Left lung (tissue), 14 donors: ENCODE measurements at places on chromosomes 2 and 18.

DNA sequence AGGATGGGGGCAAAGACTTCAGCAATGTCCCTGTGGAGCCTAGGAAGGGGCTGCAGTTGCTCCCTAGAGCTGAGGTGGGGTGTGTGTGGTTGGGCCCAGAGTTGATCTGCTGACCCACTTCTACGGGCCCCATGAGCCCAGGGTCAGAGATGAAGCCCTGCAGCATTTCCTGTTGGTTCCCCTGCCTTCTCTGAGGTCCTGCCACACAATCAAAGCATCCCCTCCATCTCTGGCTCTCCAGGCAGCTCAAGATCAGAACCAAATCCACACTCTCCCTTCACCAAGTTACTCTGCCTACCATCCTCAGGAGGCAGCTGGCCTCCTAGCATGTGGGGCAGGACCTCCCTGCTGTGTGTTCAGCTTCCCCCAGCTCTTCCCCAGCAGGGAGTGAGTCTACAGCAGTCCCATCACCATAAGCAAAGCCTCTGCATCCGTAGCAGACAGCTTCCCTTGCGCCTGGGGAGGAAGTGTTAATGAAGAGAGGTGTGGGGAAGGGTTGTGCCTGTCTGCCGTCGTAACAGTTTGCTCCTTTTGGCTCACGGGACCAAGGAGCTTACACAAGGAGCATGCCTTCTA is 26.9 kb downstream of the TMEM247 start:
- DNase-seq: no peak

DNA sequence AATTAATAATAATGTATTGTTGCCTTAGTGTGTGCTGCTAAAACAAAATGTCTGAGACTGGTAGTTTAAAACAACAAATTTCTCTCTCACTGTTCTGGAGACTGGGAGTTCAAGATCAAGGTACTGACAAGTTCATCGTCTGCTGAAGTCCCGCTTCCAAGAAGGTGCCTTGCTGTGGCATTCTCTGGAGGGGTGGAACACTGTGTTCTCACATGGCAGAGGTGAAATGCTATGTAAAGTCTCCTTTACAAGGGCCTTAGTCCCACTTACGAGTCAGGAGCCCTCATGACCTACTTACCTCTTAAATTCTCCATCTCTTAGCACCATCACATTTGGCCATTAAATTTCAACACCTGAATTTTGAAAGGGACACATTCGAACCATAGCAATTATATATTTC is 299.2 kb upstream of the RBMS1 start:
- DNase-seq: no peak

DNA sequence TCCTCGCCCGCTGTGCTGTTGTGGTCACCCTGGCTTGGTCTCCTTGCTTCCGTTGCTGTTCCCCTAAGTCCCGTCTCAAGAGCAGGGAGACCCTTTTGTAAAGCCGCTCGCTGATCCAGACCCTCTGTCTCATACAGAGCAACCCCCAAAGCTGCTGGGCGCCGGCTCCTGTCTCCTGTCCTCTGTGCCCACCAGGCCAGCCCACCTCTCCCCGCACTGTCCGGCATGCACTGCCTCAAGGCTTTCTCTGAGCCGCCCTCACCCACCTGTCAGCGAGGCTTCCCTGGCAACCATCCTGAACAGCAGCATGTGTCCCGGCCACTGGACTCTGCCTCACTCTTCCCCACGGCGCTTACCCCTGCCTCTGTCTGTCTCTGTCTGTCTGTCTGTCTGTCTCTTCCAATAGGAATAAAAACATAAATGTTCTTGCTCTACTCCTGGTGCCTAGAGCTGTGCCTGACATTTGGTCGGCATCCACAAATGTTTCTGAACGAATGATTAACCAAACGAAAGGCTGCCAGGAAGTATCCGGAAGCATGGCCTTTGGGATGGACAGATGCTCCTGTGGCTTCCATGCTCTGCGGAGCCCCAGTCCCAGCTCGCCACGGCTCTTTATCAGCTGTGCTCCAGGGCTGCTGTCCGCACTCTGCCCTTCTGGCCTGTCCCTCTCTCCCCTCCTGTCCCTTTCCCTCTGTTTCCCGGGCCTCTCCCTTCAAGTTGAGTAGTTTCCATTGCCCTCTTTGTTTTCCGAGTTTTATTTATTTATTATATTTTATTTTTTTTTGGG is 7.8 kb downstream of the COLEC11 start:
- DNase-seq: no peak

DNA sequence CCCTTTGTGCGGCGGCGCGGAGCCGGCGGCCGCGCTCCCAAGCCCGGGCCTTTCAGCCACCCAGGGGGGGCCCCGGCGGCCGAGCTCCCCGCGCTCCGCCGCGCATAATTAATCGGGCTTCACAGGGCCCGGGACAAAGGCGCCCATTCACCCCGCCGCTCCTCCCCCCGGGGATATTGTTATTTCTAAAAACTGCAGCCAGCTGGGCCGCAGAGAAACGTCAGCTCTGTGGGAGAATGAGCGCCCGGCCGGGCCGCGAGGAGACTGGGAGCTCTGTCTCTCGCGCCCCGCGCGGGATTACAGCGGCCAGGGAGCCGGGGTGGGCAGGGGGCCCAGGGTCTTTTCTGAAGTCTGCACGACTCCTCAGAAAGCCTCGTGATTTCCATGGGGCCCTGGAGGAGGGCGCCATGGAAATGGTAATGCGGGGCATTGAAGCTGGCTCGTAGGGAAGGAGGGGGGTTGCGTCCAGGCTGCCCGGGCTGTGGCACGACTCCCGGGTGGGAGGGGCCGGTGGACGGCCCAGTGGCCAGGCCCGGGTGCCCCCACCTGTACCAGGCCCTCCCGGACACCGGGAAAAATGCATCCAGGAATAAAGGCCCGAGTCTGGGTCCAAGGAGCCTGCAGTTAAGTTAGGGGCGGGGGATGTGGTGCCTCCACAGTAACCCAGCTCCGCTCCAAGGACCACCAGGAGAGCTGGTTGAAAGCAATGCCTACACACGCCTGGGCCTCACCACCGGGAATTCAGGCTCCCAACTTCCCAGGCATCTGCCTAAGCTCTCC is 125.3 kb downstream of the ZFP36L2 start:
- DNase-seq: peak; percentile 68

GRCh38 chr2:73716543-73717250 is 20.4 kb downstream of the TPRKB start:
- DNase-seq: no peak

GRCh38 chr18:3248062-3248657 is 559 bp downstream of the MYL12A start:
- peak; percentile 82 for DNase-seq

DNA sequence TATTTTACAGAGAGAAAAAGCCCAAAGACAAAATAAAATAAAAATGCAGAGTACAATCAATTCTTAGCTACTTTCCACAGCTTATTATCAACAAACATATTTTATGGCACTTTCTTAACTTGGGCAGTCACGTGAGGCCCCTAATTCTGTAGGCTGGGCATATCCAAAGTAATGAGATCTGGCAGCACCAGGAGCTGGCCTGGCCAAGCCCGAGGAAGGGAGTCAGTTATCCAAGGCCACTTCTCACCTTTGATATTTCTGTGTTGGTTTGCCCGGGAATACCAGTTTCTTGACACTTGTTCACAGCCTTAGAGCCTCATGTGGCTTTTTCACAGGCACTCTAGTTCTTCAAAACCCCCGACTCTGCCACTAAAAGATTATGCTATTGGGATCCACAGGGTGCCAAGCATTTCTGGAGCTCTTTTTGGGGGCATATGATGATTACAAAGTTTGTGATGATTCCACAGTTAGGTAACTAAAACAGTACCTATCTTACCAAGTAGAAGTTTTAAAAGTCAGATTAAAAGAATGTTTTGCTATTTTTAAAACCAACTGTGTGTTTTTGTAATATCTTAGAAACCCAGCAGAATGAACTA is 90.4 kb downstream of the MEP1B start:
- no peak for DNase-seq

DNA sequence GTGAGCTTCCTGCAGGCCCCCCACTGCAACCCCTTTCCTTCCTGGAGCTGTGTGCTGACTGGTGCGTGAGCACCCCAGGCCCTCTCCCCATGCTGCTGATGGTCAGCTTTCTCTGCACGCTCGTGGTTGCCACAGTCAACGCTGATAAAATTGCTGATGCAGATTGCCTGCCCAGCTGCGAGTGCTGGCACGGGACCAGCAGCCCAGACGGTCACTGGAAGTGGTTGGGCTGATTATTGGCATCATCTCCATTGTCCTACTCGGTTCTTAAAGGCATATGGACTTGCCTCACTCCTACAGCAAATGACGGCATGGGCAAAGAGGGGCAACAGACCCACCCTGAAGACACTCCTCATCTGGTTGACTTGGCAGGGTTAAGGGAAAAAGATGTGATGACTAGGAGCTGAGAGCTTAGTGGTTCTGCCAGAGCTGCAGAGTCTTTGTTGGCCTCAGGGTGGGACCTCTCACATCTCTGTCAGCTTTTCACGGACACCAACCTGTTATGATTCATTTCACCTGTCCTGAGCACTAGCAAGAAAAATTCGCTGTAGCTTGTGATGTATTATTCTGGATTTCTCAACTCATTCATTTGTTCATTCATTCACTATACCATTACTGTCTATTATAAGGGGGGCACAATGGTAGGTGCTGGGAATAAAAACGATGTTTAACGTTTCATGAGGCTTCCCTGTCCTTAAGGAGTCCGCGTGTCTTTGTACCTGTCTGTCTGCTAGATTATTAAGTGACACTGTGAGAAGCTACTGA is 38.4 kb downstream of the PAX8 start:
- peak; percentile 89 for DNase-seq

- DNase-seq: no peak
Measured at GRCh38 chr2:110858135-110858725, 125.9 kb downstream of the ACOXL start.

- peak; percentile 68 for DNase-seq
Measured at GRCh38 chr18:79871481-79872091, 73.8 kb downstream of the KCNG2 start.

- no peak for DNase-seq
Measured at GRCh38 chr2:15602393-15602792, 10.7 kb downstream of the DDX1 start.

GRCh38 chr2:45770811-45771210 is 119.3 kb downstream of the PRKCE start:
- no peak for DNase-seq

DNA sequence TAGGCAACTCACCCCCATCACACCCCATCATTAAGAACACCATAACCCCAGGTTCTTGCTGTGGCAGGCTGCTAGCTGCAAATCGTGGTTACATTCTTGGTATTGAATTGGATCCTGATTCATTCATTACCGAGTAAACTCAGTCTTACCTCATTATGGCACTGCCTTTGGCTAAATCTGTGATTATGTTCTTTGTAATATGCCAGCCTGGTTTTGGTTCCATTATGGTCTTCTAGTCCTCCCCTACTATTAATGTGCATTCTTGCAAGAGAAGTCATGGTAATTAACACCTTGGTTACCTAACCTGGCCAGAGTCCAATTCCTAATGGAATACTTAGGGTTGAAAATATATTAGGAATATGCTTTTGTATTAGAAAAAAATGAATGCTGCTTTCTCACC is 258.9 kb upstream of the APCDD1 start:
- DNase-seq: no peak

GRCh38 chr2:188485496-188485895 is 193.8 kb downstream of the GULP1 start:
- DNase-seq: no peak

DNA sequence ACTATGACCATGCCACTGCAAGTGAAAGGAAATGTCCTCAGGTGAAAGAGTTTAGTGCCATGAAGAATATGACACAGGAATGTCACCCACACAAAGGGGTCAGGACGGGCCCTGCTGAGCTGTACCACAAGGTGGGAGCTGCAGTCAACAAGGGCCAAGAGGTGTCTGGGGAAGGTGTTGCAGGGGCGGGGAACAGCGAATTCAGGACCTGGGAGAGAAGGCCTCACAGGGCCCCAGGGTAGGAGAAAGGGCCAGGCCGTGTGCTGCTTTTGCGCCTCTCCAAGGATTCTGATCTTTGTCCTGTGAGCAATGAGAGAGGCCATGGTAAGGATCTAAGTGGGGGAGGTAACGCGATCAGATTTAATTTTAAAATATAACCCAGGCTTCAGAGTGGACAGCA is 23.6 kb downstream of the CYB5A start:
- no peak for DNase-seq

- no peak for DNase-seq
Measured at GRCh38 chr2:2638547-2639220, 307.6 kb upstream of the MYT1L start.

DNA sequence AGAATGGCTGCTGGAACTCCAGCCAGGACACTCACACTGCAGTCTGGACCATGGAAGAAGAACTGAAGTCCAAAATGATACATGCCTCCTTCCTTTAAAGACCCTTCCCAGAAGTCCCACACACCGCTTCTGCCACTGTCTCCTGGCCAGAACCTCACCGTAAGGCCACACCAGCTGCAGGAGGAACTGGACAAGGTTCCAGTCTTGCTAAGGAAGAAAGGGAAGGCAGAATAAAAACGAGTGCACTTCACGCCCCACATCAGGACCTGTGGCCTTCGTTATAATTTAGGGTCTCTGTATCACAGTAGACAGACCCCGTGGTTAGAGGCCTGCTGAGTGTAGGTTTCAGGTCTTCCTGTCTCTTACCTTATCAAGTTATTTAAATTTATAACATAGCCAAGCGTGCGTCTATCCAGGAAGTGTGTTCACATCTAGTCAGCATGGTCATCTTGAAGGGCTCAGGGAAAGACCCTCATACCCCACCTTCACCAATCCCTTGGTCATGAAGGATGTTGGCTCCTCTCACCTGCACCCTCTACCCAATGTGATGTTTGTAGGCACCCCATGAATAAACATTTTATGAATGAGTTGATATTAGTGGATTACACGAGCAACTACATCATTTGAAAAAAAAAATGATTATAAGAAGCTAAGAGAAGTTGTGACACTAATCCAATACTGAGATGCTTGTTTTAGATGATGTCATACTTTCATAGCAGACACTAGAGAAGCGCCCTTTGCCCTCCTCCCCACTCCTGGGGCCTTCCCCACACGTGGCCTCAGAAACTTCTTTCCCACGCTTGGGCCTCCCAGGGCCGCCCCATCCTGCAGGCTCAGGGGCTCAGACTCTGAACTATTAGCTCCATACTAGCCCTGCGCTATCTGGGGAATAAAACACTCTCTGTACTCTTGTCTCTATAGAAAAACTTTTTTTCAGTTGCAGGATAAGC is 157.6 kb downstream of the FAM210A start:
- DNase-seq: no peak

DNA sequence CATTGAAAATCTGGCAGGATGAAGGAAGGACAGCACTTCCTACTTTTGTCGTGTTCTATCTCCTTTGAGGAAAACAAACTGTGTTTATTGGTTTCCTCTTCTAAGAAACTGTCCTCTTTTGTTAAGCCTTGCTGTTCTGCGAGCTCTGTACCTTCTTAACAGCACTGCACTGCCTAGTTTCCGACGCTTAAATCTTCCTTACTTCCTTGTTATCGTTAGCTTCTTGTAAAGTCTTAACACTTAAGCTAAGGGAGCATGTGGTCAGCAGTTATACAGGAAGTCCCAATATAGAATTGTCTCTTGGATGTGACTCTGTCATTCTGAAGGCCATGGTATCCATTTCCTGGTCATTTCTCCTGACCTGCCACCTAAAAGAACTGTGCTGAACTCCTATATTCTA is 552.8 kb upstream of the NRP2 start:
- no peak for DNase-seq

- DNase-seq: no peak
Measured at GRCh38 chr2:72911256-72911655, 6.1 kb upstream of the EMX1 start.

GRCh38 chr2:100192825-100193224 is 50.4 kb upstream of the AFF3 start:
- no peak for DNase-seq

GRCh38 chr18:30746224-30746623 is 296.3 kb downstream of the DSC3 start:
- DNase-seq: no peak

- no peak for DNase-seq
Measured at GRCh38 chr2:207571370-207571769, 41.6 kb downstream of the CREB1 start.
